ENCODE measurements at places on chromosomes 1 and 21.

GRCh38 chr1:9909234-9910046 is 629 bp downstream of the CTNNBIP1 start:
- DNase-seq = peak; percentile 43

DNA sequence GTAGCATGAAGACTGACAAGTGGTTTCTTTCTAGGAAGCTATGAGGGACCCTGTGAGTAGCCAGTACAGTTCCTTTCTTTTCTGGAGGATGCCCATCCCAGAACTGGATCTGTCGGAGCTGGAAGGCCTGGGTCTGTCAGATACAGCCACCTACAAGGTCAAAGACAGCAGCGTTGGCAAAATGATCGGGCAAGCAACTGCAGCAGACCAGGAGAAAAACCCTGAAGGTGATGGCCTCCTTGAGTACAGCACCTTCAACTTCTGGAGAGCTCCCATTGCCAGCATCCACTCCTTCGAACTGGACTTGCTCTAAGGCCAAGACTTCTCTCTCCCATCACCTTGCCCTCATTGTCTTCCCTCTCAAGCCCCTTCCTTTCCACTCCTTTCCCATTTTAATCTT is 3.4 kb upstream of the GABPB2 start:
- DNase-seq = no peak

DNA sequence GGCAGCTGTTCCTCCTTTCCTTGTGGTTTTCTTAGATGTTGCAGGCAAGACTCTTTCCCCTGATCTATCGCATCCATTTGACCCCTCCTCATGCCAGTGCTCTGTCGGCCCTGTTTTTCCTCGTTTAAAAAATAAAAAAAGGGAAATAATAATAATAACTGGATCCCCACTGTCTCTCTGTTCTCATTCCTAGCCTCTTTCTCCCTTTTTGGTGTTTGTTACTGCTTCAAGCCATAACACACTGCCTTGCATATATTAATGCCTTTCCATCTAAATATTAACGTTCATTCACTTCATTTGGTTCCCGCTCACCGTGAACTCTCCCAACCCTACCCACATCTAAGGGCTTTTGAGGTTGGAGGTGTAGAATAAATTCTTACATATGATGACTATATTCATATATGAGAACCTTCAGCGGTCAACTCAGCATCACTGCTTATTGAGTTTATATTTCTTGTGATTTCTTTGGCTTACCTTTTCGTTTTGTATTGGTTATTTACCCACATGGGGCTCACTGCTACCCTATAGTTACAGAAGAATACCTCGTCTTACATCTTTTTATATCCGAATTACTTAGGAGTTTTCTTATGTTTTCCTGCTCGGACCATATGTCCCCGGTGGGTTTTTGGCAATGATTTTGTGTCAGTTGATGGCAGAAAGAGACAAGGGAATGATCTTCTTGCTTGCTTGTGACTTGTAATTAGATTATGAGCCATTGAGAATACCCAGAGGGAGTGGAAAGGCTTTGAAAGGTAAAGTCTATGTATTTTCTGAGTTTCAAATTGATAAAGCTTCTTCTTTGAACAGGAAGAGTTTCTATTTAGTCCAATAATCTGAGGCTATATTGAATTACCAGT is 805 bp downstream of the ATG4C start:
- no peak for DNase-seq

- peak; percentile 84 for DNase-seq
Observed at GRCh38 chr1:151060007-151060656, at the start of gene MLLT11. Gene MLLT11, plus strand, starts transcription at chr1:151060397. Its CDS starts 6,828 bp downstream, at chr1:151067225.

GRCh38 chr1:230232371-230232771 is 165.3 kb downstream of the GALNT2 start:
- DNase-seq = no peak

DNA sequence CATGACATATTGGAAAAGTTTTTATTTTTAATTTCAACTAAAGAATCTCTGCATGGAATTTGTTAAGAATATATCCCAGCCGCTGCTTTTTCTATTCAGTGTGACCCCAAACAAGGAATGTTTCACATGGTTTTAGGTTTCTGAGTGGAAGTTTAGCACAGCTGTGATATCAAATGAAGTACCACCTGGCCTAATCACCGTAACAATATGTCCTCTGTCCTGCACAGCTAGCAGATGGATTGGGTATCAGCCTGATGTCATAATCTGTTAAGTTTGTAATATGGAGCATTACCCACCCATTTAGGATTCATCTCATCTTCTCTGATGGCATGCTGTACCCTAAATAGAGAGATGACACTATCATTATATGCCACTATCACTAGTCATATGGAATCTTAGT is 963.7 kb upstream of the ADGRL2 start:
- no peak for DNase-seq

GRCh38 chr1:32337855-32338636 is 2.0 kb upstream of the MARCKSL1 start:
- DNase-seq = no peak

GRCh38 chr1:10308001-10308400 is 90.9 kb upstream of the PGD start:
- DNase-seq = no peak

DNA sequence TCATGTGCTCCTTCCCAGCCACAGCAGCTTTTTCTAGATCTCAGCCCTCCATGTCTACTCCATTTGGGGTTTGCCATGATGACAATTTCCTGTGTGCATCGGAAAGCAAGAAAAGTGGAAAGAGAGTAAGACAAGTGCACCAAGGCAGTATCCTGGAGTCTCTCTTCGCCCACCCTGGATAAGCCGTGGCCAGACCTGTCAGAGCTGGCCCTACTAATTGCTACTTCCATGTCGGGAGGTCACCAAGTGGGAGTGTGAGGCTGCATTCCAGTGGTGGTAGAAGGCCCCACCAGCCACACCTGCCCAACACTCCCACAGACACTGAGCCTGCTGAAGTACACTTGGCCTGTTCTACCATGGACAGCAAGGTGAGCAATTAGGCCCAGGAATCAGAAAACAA is 14.0 kb upstream of the LORICRIN start:
- DNase-seq = no peak

DNA sequence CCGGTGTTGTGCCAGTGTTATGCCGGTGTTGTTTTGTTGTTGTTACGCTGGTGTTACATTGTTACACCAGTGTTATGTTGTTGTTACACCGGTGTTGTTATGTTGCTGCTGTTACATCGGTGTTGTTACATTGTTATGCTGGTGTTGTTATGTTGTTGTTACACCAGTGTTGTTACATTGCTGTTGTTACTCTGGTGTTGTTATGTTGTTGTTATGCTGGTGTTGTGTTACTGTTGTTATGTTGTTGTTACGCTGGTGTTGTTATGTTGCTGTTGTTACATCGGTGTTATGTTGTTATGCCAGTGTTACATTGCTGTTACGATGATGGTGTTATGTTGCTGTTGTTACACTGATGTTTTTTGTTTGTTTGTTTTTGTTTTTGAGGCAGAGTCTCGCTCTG is 24.1 kb downstream of the H6PD start:
- no peak for DNase-seq

DNA sequence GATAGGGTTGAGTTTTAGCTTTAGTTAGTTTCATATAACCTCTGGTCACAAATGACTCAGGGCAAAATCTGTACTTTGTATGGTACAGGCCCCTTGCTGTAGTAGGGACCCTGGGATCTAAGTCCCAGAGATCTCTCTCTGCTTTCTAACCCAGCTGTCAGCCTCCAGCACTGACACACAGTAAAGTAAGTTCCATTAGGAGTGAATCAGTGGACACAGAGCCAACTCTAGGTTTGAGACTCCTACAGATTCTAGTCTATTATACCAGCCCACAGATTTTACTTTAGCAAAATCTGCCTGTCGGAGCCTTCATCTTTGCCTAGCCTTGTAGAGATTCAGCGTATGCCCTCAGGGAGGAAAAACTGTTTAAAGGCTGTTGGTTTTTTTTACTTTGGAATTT is 52.5 kb downstream of the ANGPTL1 start:
- no peak for DNase-seq

DNA sequence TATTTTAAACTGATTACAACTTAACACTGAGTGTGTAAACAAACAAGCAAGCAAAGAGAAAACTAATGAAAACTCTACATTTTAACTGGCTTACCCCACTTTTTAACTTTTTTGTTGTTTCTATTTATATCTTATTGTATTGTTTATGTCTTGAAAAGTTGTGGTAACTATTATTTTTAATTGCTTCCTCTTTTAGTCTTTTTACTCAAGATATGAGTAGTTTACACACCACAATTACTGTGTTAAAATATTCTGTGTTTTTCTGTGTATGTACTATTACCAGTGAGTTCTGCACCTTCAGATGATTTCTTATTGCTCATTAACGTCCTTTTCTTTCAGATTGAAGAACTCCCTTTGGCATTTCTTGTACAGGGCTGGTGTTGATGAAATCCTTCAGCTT is 4.7 kb upstream of the HHAT start:
- no peak for DNase-seq

- peak; percentile 5 for DNase-seq
Observed at GRCh38 chr21:18951271-18952038, 547.9 kb upstream of the TMPRSS15 start.
